ENCODE measurements at places on chromosomes 3 and 15. TPM values are rescaled to one million over a fixed set of nuclear protein-coding genes. Genes with fewer than 3 reads are reported as not detected.

DNA sequence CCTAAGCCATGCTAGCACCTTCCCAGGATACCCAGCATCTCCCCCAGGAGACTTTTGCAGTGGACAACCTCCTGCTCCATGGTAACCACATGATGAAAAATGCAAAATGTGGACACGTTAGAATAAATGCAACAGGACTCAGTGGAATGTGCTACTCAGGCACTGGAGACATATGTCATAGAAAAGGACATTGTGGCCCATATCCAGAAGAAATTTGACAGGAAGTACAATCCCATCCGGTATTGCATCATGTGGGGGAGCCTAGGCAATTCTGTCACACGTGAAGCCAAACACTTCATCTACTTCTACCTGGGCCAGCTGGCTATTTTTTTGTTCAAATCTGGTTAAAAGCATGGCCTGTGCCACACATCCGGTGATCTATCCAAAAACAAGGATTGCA lies 227.2 kb upstream of the GPR149 start:
- DNase-seq, result no peak

- DNase-seq, result no peak
Measured at GRCh38 chr3:157533298-157534070, 30.3 kb upstream of the VEPH1 start.

- no peak for DNase-seq
Measured at GRCh38 chr3:149407898-149408297, 30.4 kb upstream of the TM4SF1 start.

GRCh38 chr3:129893581-129894070 lies at the start of gene TMCC1:
TSS of gene TMCC1 (minus strand) at chr3:129893711.
- DNase-seq, result peak; percentile 93

GRCh38 chr15:74631408-74631807 lies 15.8 kb downstream of the CLK3 start:
- DNase-seq, result no peak

Gene CKMT1A
- polyA plus RNA-seq, result not detected

DNA sequence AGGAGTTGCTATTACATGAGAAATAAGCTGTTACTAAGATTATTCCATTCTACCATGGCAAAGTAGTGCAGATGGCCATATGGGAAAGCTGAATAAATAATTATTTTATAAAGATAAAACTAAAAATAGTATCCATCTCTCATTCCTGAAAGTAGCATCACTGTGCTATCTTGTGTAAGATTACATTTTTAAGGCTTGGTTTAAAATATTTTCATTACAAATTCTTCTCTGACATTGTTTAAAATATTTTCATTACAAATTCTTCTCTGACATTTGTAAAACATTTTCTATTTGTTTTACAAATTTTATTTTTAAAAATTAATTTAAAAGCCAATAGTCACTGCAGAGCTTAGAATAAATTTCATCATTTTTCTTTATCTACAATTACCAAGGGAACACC lies 665.5 kb upstream of the NAALADL2 start:
- no peak for DNase-seq

Gene DNAJA4
- 77.5 TPM for polyA plus RNA-seq

- no peak for DNase-seq
Measured at GRCh38 chr15:100696452-100696851, 94.1 kb downstream of the ASB7 start.

- DNase-seq, result no peak
Measured at GRCh38 chr3:48538451-48538850, 18.2 kb downstream of the PFKFB4 start.

Gene RAD18
- polyA plus RNA-seq, result 4.4 TPM

Gene GPR62
- polyA plus RNA-seq, result 0.67 TPM

- DNase-seq, result peak; percentile 17
Measured at GRCh38 chr3:62277450-62277849, 95.9 kb downstream of the FEZF2 start.

DNA sequence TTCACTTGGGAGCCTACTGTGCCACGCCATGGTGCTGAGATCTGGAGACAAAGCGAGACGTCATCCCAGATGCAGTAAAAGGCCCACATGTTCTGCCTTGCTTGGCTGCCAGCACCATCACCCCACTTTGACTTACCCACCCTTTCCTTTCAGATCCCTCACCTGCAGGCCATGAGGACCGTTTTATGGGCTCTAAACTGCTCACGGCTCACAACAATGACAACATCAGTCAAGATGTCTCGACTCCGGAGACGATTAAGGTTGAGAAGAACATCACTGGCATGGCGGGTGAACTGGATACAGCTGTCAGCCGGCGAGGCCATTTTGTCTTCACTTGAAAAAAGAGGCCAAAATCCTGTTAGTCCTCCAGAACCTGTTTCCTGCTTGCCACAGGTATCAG lies 11.9 kb downstream of the BCL6 start:
- DNase-seq, result no peak

- no peak for DNase-seq
Measured at GRCh38 chr3:126983276-126983652, 349 bp downstream of the PLXNA1 start.

DNA sequence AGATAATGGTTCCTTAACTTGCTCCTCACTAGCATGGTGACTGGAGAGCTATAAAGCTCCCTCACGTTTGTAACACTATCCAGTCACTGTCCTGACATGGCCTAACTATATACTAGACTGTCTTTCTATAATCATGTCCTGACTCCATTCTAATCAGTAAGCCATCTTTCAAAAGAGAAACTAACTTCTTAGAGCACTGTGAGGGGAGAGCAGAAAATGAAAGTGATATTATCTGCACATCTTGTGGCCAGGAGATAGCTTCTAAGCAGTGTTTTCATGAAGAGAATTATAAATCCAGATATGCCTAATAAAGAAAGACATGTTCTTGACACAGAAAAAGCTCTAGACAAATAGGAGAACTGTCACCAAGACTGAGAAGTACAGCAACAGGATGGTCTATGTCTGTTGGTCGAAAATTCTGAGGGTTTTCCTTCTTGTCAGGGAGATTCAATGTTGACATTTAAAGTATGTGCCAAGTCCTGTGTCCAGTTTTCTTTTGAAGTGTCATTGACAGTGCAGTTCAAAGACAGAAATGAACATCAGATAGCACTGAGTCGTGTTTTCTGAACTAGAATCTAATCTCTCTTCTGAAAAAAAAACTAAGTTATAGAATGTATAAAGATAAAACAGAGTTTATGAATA lies 230.6 kb upstream of the PEX5L start:
- DNase-seq, result no peak

DNA sequence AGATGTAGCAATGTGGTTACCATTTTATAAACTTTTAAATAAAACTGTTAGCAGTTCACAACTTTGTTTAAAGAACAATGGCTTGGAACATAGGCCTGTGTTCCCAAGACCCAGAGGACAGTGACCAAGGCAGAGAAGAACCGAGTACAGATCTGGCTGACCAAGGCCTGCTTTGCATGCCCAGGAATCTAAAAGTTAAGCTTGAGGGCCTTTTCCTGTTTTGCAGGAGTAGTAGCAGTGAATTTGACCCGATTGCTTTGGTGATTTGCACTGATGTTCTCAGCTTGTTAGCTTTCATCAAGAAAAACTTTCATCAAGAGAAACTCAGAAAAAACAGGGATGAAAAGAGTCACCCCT lies 9.9 kb downstream of the FILIP1L start:
- no peak for DNase-seq

DNA sequence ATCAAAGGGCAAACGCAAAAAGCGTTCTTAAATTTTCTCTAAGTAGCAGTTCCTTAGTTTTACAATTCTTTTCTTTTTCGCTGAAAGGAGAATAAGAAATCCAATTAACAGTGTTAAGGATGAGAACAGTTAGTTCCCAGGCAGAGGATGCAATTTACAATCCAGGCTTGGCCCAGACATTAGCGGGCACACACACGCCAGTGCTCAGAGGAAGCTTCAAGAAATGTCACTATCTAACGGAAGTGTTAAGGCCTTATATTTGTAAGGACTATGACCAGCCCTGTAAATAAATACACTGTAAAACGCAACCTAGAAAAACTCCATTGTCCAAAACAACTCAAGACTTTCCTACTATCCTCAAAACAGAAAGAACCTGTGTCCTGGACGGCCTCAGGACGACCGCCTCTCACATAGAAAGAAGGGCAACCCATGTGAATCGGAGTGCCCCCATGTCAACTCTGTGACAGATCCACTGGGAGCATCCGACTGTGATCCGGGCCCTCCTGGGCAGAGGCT lies 1.3 kb downstream of the ACAP2 start:
- peak; percentile 20 for DNase-seq

- no peak for DNase-seq
Measured at GRCh38 chr3:170499562-170500156, 81.0 kb downstream of the CLDN11 start.

DNA sequence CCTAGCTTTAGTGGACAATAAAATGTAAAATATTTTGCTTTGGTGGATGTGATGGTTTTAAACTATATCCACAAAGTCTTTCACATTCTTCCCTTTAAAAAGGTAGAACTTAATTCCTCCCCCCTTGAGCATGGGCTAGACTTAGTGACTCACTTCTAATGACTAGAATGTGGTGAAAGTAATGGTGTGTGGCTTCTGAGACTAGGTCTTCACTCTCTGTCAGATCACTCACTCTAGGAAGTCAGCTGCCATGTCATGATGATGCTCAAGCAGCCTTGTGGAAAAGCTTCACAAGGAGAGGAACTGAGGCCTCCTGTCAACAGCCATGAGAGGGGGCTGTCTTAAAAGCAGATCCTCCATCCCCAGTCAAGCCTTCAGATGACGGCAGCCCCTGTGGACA lies 4.2 kb downstream of the LRRC2 start:
- DNase-seq, result no peak

Gene HSPBAP1
- 7.5 TPM for polyA plus RNA-seq

- DNase-seq, result no peak
Measured at GRCh38 chr15:31352339-31352751, 25.7 kb downstream of the KLF13 start.

Gene AHSG
- polyA plus RNA-seq, result 0.45 TPM

DNA sequence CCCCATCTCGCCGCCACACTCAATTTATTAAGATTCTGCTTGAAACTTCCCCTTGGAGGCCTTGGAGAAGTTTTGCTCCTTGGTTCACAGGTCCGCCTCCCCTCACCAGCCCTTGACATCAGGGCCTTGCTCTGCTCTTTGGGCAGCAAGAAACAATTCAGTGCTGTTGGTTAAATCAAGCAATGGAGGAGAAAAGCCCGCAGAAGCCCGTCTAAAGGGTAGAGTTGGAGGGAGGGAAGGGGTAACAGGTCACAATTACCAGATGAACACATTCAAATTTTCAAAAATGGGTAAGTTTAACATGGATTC lies 429 bp downstream of the PARP9 start:
- peak; percentile 25 for DNase-seq

Gene BNC1
- polyA plus RNA-seq, result 2.2 TPM

Gene ANKDD1A
- 6.1 TPM for polyA plus RNA-seq

Gene DAZL
- not detected for polyA plus RNA-seq

- DNase-seq, result no peak
Measured at GRCh38 chr3:54270816-54271526, 148.6 kb downstream of the CACNA2D3 start.

DNA sequence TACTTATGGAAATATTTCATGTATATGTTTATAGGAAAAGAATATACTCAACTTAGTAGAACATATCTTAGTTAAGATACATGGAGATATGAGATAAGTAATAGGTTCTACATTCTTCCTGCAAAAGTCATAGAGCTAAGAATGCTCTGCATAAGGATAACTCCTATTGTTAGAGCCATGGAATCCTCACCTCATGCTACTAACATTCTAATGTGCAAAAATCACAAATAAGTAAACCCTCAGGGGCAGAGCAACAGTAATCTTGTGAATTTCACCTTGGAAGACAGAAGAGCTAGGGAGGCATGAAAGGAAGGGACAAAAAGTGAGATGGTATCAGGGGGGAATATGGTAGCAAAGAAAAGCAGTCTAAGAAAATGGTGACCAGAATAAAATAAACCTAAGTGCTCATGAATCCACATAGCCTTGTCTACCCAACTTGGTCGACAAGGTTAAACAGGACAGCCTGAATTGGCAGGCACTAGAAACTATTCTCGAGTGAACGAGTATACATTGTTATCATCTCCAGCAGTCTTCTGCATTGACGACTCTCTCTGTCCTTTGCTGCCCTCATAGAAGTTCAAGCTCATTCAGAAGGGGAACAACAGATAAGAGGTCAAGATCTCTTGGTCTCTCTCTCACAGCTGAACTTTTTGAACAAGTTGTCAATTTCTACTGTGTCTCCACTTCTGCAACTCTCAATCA lies 52.8 kb downstream of the XRN1 start:
- DNase-seq, result no peak

DNA sequence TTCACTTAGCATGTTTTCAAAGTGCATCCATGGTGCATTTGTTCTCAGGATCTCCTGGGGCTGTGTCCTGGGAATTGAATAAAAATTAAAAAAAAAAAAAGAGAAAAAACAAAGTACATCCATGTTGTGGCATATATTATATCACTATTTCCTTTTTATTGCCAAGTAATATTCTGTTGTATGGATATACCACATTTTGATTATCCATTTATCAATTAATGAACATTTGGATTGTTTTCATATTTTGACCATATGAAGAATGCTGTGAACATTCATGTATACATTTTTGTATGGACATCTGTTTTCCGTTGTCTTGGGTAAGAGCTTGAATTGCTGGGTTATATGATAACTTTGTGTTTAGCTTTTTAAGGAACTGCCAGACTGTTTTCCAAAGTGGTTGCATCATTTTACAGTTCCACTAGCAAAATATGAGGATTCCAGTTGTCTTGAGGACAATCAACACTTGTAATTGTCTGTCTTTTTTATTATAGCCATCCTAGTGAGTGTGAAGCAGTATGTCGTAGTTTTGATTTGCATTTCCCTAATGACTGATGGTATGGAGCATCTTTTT lies 44.5 kb downstream of the CTDSPL2 start:
- no peak for DNase-seq

Gene ITIH1
- polyA plus RNA-seq, result 0.13 TPM

DNA sequence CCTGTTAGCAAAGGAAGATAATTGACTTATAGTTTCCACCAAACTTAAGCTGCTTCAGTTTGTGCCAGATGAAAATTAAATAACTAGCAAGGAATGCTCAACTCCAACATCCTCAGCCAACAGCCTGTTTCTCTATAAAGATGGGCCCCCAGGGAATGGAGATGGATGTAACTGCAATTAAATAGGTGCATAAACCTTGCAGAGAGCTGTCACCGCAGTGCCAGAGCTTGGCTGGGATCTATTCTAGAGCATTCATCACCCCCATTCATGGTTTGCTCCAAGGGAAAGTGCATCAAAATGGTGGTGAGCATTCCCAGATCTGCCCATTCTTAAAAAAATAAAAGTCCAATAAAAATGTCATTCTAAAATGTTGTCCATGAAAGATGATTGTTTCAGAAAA lies 19.7 kb upstream of the RORA start:
- DNase-seq, result no peak

DNA sequence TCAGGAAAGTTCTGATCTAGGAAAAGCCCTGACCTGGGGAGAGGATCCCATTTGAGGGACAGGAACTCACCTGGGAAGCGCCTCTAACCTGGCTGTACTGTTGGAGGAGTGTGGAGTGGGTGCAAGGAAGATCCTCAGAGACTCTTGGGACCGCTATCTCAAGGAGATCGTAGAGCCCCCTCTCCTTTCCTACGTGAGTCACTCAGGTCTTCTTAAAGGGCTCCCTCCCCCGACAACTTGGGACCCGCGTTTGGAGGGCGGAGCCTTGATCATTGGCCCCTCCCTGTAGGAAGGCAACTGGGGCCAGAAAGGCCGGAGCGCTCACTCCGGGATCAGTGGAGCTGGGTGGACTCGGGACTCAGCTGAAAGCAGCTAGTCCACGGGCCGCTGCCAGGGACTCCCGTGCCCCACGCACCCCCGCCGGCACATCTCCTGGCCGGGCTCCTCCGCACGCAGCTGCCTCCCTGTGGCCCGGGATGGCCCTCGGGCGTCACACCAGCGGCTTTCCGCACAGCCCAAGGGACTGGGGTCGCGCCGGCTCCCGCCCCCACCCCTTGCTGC lies 520 bp downstream of the SLC26A6 start:
- DNase-seq, result peak; percentile 14

Gene FAM81A
- polyA plus RNA-seq, result 0.49 TPM
